ENCODE measurements at places on chromosomes 4 and X. TPM values are rescaled to one million over a fixed set of nuclear protein-coding genes. Genes with fewer than 3 reads are reported as not detected.

GRCh38 chr4:85102606-85103005, 136.1 kb upstream of the WDFY3 start:
- H3K36me3 ChIP-seq: peaks cover 20% of the 10 kb centered on the region
- H3K4me1 ChIP-seq: no peaks in the 10 kb centered on the region
- DNase-seq: no peak
- H3K27ac ChIP-seq: no peak overlapping the region
- no peak overlapping the region for H3K4me3 ChIP-seq

DNA sequence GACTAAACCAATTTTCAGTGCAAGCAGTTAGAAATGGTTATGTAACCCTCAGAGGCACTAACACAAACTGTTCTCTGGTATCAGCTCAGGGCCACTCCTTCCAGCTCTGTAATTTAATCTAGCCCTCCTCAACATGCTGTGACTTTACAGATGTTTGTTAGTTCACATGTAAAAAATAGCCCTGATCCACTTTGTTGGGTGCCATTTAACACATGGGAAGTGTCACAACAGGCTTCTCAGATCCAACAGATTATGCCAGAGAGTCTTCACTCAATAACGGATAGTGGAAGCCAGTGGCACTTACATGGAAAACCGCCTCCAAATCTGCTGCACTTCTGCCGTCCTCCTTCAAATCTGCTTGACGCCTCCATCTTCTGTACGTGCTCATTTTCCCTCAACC, 51.6 kb downstream of the ATP8A1 start:
- no peak for DNase-seq
- H3K27ac ChIP-seq: peak overlapping the region; percentile 14
- no peak overlapping the region for H3K4me3 ChIP-seq
- H3K27me3 ChIP-seq: peaks cover 2% of the 10 kb centered on the region

GRCh38 chr4:47654972-47655693, 170.1 kb downstream of the ATP10D start:
- H3K4me3 ChIP-seq: no peak overlapping the region
- H3K36me3 ChIP-seq: peaks cover 15% of the 10 kb centered on the region
- H3K4me1 ChIP-seq: peaks cover 11% of the 10 kb centered on the region
- no peak overlapping the region for H3K27ac ChIP-seq
- H3K27me3 ChIP-seq: no peaks in the 10 kb centered on the region

GRCh38 chr4:6824071-6824470, 41.5 kb downstream of the KIAA0232 start:
- H3K4me3 ChIP-seq: no peak overlapping the region
- no peaks in the 10 kb centered on the region for H3K4me1 ChIP-seq
- H3K27me3 ChIP-seq: no peaks in the 10 kb centered on the region
- H3K27ac ChIP-seq: no peak overlapping the region

GRCh38 chrX:20753076-20753475, 486.4 kb upstream of the RPS6KA3 start:
- H3K27me3 ChIP-seq: no peaks in the 10 kb centered on the region
- DNase-seq: no peak
- H3K27ac ChIP-seq: no peak overlapping the region
- H3K4me1 ChIP-seq: no peaks in the 10 kb centered on the region
- H3K36me3 ChIP-seq: no peaks in the 10 kb centered on the region

DNA sequence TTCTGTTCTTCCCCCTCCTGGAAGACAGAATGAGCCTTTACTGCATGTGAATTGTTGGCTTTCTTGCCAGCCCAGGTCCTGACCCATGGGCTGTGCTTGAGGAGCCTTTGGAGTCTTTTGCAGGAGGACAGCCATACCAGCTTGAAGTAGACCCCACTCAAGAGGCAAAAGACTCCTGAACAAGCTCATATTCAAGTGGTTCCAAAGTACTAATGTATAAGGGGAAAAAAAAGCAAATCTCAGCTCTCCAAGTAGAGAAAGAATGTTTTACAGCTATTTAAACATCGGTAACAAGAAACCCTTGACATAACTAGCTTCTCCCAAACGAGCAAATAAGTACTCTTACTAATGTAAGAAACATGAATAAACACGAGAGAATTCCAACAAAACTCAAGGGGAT, 174.9 kb upstream of the MXRA5 start:
- no peaks in the 10 kb centered on the region for H3K36me3 ChIP-seq
- no peak for DNase-seq
- H3K27ac ChIP-seq: no peak overlapping the region
- no peak overlapping the region for H3K4me3 ChIP-seq

DNA sequence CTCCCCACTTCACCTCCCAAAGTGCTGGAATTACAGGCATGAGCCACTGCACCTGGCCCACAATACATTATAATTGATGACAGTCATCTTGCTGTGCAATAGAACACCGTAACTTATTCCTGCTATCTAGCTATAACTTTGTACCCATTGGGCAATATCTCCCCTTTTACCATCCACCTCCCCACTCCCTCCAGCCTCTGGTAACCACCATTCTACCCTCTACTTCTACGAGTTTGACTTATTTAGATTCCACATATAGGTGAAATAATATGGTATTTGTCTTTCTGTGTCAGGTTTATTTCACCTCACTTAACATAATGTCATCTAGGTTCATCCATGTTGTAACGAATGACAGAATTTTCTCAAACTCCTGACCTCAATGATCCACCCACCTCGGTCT, 8.2 kb upstream of the TEX11 start:
- no peak for DNase-seq
- H3K4me1 ChIP-seq: no peaks in the 10 kb centered on the region
- no peak overlapping the region for H3K27ac ChIP-seq
- no peaks in the 10 kb centered on the region for H3K36me3 ChIP-seq

GRCh38 chrX:10175319-10175871, 18.6 kb downstream of the CLCN4 start:
- H3K36me3 ChIP-seq: no peaks in the 10 kb centered on the region
- no peak overlapping the region for H3K4me3 ChIP-seq
- H3K27me3 ChIP-seq: peaks cover 8% of the 10 kb centered on the region
- no peak for DNase-seq
- no peak overlapping the region for H3K27ac ChIP-seq

DNA sequence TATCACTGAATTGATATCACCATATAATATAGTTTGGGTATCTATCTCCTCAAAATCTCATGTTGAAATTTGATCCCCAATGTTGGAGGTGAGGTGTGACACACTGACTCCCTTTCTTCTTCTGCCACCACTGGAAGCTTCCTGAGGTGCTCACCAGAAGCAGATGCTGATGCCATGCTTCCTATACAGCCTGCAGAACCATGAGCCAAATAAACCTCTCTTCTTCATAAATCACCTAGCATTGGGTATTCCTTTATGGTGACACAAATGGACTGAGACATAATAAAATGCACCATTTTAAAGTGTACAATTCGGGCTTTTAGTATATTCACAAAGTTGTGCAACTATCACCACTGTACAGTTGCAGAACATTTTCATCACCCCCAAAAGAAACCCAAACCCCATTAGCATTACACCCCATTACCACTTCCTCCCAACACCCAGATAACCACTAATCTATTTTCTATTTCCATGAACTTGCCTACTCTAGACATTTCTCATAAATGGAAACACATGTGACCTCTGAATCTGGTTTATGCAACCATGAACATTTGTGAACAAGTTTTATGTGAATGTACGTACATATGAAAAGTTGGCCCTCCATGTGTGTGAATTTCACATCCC, 148.9 kb downstream of the OPHN1 start:
- H3K27ac ChIP-seq: no peak overlapping the region
- H3K36me3 ChIP-seq: no peaks in the 10 kb centered on the region
- no peak overlapping the region for H3K4me3 ChIP-seq
- no peaks in the 10 kb centered on the region for H3K27me3 ChIP-seq
- no peak for DNase-seq

- H3K4me1 ChIP-seq: no peaks in the 10 kb centered on the region
- H3K4me3 ChIP-seq: no peak overlapping the region
- no peaks in the 10 kb centered on the region for H3K27me3 ChIP-seq
- DNase-seq: no peak
- no peaks in the 10 kb centered on the region for H3K36me3 ChIP-seq
- H3K27ac ChIP-seq: no peak overlapping the region
Measured at GRCh38 chr4:141658309-141658708, 21.9 kb downstream of the IL15 start.

GRCh38 chrX:151854726-151855495, 57.8 kb upstream of the MAGEA4 start:
- no peaks in the 10 kb centered on the region for H3K4me1 ChIP-seq
- H3K27ac ChIP-seq: no peak overlapping the region
- no peak for DNase-seq
- H3K36me3 ChIP-seq: no peaks in the 10 kb centered on the region
- no peak overlapping the region for H3K4me3 ChIP-seq

- peaks cover 6% of the 10 kb centered on the region for H3K36me3 ChIP-seq
- no peaks in the 10 kb centered on the region for H3K27me3 ChIP-seq
- no peak overlapping the region for H3K27ac ChIP-seq
- H3K4me1 ChIP-seq: peaks cover 12% of the 10 kb centered on the region
- no peak for DNase-seq
Measured at GRCh38 chrX:97638621-97639020, 754.9 kb downstream of the RPA4 start.

DNA sequence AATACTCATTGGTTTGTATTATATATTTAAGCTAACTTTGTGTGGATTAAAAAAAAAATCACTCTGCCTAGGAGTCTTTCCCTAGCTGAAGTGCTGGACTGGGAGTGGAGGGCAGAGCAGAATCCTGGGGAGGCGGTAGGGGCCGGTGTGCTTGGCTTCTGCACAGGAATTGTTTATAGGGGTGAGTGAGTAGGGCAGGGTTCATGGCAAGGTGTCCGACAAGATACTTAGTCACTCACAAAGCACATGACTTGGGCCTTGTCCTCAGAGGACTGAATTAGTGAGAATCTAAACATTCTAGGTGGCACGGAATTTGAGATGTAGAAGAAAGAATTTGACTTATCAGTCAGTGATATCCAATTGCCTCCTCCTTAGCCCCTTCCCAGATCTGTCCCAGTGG, 32.2 kb downstream of the FNIP2 start:
- H3K27ac ChIP-seq: no peak overlapping the region
- no peak for DNase-seq
- H3K4me1 ChIP-seq: peaks cover 30% of the 10 kb centered on the region
- no peaks in the 10 kb centered on the region for H3K36me3 ChIP-seq
- H3K4me3 ChIP-seq: no peak overlapping the region

- no peaks in the 10 kb centered on the region for H3K27me3 ChIP-seq
- no peak overlapping the region for H3K27ac ChIP-seq
- no peak for DNase-seq
- no peaks in the 10 kb centered on the region for H3K36me3 ChIP-seq
- no peaks in the 10 kb centered on the region for H3K4me1 ChIP-seq
Measured at GRCh38 chr4:46715468-46715867, 193.6 kb downstream of the COX7B2 start.

DNA sequence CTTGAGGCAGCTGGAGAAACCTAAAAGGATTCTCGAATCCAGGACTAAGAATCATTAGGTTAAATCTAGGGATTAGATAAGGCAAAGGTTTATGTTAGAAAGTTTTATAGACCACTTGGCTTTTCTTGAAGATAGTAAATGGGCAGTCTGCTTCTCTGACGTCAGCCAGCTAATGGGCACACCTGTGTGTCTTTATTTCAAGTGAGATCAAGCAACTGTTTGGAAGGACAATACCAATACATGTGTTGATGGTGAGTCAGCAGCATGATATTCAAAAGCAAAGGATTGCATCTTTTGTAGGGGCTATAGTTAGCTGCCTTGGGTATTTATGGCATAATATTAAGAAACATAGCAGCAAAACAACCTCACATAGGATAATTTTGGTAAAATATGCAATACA, 46.5 kb upstream of the GRPR start:
- DNase-seq: no peak
- no peak overlapping the region for H3K27ac ChIP-seq
- no peak overlapping the region for H3K4me3 ChIP-seq

Gene CDKL2
- 1.6 TPM for total RNA-seq

Gene FAM114A1
- 1.0 TPM for total RNA-seq

Gene RHOXF2B
- not detected for total RNA-seq

Gene GABRB1
- 4.9 TPM for total RNA-seq

Gene SNCA
- total RNA-seq: 15.2 TPM

Gene EFHC2
- total RNA-seq: not detected

Gene KLF8
- 9.4 TPM for total RNA-seq

Gene GLRB
- 2.0 TPM for total RNA-seq

Gene HSPA4L
- total RNA-seq: 14.7 TPM

Data from glutamatergic neuron (in vitro differentiated cells).